Activated T-helper 1 cell treated with anti-CD3 and anti-CD28 coated beads, Interleukin-2, amount 50 U/mL, for 16 hours (primary cell): ENCODE measurements at places on chromosomes 11 and 22.

DNA sequence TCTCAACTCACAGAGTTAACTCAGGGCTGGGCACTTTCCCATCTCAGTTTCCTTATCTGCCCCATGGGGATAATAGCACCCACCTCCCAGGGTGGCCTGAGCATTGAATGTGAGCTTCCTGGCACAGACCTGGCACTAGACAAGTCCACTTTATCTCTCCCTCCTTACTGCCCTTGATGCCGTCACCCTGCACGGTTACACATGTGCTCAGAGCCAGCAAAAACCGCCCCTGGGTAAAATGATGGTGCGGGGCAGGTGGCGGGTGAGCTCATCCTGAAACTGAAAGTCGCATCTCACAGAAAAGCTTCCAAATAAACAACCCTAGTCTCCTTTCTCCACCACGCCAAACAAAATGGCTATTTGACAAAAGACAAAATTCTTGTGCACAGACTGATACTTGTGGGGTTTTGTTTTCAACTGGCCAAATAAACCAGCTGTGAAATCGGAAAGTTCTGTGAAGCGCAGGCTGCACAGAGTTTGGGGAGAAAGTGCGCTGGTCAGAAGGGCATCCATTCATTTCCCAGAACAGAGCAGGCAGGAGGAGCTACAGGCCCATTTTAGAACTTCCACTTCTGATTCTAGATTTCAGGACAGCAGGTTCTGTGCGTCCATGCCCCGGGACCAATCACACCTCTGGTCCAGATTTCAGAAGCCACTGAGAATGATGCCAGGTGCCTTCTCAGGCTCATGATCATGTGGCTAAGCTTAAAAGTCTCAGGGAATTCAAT, 138.1 kb downstream of the SHANK2 start:
- DNase-seq: no peak

GRCh38 chr11:65412271-65413076, 10.1 kb upstream of the NEAT1 start:
- no peak for DNase-seq

GRCh38 chr11:92826136-92826535, 143.3 kb upstream of the MTNR1B start:
- no peak for DNase-seq

- no peak for DNase-seq
Measured at GRCh38 chr11:116776522-116776984, 3.8 kb upstream of the BUD13 start.

DNA sequence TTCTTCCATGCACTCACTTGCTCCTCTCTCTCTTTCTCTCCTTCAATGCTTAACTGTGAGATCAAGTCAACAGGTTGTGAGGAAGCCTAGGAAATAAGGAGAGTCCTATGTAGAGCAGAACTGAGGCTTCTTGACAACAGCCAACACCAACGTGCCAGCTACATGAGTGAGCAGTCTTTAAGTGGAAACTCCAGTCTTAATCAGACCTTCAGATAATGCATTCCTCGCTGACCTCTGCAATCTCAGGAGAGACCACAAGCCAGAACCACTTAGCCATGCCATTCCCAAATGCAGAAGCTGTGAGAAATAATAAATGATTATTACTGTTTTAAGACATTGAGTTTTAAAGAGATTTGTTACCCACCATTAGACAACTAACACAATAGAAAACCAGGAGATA, 6.1 kb upstream of the TEAD1 start:
- no peak for DNase-seq

- no peak for DNase-seq
Measured at GRCh38 chr11:9982127-9982795, 311.8 kb downstream of the SBF2 start.

GRCh38 chr11:114398303-114398920, 1.9 kb downstream of the C11orf71 start:
- DNase-seq: no peak

GRCh38 chr11:10550503-10551289, 9.7 kb upstream of the RNF141 start:
- no peak for DNase-seq

- no peak for DNase-seq
Measured at GRCh38 chr11:63814383-63814736, 1.1 kb downstream of the SPINDOC start.

DNA sequence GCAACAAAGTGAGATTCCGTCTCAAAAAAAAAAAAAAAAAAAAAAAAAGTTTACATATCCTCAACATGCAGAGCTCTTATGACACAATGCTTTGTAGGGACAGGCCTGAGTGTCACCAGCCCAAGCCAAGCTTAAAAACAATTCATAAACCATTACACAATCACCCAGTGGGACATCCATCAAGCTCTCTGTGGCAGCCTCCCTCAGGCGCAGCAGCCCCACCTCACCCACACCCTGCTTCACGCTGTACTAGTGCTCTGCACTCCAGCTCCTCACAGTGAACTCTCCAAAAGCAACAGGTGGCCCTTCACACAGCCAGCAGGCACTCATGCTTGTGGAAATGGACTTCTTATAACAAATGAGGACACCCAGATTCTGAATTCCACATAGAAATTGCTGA, 3.5 kb upstream of the FOXRED2 start:
- DNase-seq: no peak

GRCh38 chr11:119373921-119374631, 7.4 kb downstream of the USP2 start:
- DNase-seq: no peak
